ENCODE measurements at places on chromosomes 1 and 21. TPM values are rescaled to one million over a fixed set of nuclear protein-coding genes. Genes with fewer than 3 reads are reported as not detected.

The PEAR1 gene
- 0.77 TPM for polyA plus RNA-seq

The S100B gene
- 0.47 TPM for polyA plus RNA-seq

The EPHA8 gene
- 8.4 TPM for polyA plus RNA-seq

The OR2M3 gene
- polyA plus RNA-seq, result not detected

The KCNE1 gene
- 0.63 TPM for polyA plus RNA-seq

The GFI1 gene
- 0.08 TPM for polyA plus RNA-seq

The FASLG gene
- not detected for polyA plus RNA-seq

The PTTG1IP gene
- polyA plus RNA-seq, result 88.9 TPM

The LCE1E gene
- polyA plus RNA-seq, result not detected

The AXDND1 gene
- not detected for polyA plus RNA-seq

The CYP4Z1 gene
- polyA plus RNA-seq, result not detected

The BTBD19 gene
- polyA plus RNA-seq, result 1.1 TPM

The SYCP1 gene
- polyA plus RNA-seq, result not detected

The FCMR gene
- polyA plus RNA-seq, result 0.47 TPM

The HAX1 gene
- 111 TPM for polyA plus RNA-seq

The AVPR1B gene
- polyA plus RNA-seq, result 0.29 TPM

The NR1I3 gene
- not detected for polyA plus RNA-seq

The COL6A2 gene
- polyA plus RNA-seq, result 79.2 TPM

The LRRC8C gene
- 0.93 TPM for polyA plus RNA-seq

The CHRM3 gene
- polyA plus RNA-seq, result 3.4 TPM
